Gastrocnemius medialis (tissue), 4 donors: ENCODE measurements at places on chromosomes 6 and 20. TPM values are rescaled to one million over a fixed set of nuclear protein-coding genes. Genes with fewer than 3 reads are reported as not detected.

- DNase-seq, result no peak
Measured at GRCh38 chr6:85585741-85586140, 7.9 kb downstream of the SNX14 start.

SEMG1 gene
- not detected for total RNA-seq

PHACTR1 gene
- 0.07 TPM for total RNA-seq

DNA sequence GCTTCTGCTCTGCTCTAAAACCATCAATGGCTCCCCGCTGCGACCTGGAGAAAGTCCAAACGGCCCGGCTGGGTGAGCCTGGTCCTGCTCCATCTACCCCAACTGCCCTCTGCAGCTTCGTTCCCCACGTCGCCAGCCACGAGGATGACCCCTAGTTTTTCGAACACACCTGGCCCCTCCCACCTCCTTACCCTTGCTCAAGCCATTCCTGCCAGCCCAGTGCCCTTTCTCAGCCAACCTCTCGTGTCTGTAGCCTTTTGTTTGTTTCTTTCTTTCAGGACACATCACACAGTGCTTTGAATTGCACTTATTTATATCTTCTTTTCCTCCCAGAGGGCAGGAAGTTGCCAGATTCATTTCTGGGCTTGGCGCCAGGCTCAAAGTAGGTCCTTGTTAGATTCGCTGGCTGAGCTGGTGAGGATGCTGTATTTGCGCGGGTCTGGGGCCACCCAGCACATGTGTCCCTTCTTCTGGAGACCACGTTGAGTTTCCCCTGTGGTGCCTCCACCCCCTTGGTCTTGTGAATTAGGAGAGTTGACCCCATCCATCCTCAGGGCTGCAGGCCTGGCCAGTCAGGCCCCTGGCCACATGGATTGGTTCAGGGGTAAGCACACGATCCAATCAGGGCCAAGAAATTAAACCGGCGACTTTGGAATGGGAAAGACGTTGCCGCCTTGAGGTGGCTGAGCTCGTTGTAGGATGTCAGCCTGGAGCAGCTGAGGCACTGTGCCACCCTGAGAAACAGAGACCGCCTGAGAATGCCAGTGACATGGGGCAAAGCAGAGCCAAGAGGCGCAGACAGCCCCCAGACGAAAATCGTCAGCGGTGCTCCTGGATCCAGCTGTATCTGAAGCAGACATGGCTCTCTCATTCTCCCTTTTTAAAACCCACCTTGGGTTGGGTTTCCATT lies 156.0 kb downstream of the CEBPB start:
- DNase-seq, result peak; percentile 88

- no peak for DNase-seq
Measured at GRCh38 chr6:6781873-6782227, 193.3 kb downstream of the LY86 start.

GRCh38 chr6:152721956-152722355 lies 24.3 kb downstream of the MYCT1 start:
- no peak for DNase-seq

DNA sequence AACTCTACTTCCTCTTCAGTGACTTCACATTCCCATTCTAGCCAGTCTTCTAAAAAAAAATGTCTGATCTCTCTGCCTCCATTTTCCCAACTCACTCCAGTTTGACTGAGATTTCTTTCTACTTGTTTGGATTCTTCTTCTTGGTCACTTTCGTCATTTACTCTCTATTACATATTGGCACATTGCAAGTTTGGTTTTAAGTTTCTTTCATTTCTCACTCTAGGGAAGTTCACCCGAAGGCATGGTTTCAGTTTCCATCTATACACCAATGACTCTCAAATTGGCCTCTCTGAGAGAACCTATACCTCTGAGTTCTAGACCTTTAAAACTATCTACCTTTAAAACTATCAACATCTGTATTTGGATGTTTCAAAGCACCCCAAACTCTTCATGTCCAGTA lies 51.3 kb downstream of the CD109 start:
- no peak for DNase-seq

GRCh38 chr20:34927736-34928135 lies 27.9 kb downstream of the GSS start:
- no peak for DNase-seq

DNA sequence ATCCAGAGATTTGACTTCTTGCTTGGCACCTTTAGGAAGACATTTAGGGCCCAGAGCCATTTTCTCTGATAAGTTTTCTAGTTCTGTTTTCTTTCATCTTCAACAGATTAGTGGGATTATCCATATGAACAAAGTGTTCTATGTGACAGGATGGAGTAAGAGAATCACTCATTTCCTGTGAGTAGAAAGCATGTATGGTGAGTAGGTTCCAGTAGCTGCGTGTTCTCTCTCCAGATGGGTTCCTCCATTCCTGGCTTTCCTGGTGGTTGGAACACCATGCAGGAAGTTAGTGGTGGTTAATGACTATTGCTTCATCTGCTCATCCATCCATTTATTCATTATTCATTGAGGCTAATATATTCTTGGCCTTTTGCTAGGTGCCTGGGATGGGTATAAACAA lies 54.0 kb downstream of the EFCAB8 start:
- no peak for DNase-seq

DNA sequence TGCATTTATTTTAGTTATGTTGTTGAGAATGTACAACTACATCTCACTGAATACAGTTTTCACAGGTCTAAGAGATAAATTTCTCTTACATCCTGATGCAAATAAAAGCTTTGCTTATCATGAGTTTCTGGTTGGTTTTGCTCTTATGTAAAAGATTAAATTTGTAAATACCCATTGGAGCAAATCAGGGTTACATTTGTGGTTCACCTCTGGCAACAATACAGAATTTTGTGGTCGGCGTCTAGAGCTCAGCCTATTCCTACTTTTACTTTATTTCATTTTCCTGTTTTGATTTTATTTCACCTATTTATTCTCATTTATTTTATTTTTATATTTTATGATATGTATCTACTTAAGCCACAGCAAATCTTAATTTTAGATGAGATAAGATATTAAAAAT lies 271.9 kb upstream of the MARCKS start:
- no peak for DNase-seq

DNA sequence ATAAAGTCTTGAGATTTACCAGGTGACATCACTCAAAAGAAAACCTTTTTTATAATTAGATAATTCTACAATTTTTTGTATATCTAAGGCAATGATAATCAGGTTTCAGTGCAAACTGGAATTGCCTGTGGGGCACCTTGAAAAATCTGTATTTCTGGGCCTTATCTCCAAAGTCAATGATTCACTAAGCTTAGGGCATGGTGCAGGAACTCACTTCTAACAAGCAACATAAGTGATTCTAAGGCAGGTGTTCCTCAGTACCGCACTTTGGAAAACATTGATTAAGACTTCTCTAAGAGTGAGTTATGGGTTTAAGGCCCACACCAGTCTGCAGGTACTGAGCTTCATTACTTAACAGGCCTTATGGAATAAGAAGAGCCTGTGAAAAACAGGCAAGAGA lies 115.3 kb downstream of the COL12A1 start:
- DNase-seq, result no peak

GRCh38 chr6:41257369-41258195 lies 28.9 kb downstream of the TREM1 start:
- no peak for DNase-seq

DNA sequence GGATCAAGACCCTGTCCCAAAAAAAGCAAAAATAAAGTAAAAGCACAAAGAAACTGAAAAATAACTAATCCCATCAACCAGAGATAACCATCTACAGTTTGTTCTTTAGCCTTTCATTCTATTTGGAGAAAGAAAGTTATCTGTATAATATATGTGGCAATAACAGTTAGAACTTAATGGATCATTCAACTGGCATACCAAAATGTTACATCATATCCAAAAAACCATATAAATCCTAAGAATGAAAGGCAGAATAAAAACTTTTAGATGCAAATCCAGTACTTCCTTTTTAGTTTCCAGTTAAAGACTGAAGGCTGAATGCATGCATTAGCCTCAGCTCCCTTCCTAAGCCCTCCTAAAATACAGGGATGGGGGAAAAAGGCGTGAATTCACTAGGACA lies 25.2 kb downstream of the ILRUN start:
- no peak for DNase-seq

- DNase-seq, result no peak
Measured at GRCh38 chr6:3253597-3253961, 5.2 kb upstream of the PSMG4 start.
